ENCODE measurements at places on chromosomes 1 and 21.

- no peak for DNase-seq
Observed at GRCh38 chr1:82625537-82625936, 824.8 kb downstream of the ADGRL2 start.

DNA sequence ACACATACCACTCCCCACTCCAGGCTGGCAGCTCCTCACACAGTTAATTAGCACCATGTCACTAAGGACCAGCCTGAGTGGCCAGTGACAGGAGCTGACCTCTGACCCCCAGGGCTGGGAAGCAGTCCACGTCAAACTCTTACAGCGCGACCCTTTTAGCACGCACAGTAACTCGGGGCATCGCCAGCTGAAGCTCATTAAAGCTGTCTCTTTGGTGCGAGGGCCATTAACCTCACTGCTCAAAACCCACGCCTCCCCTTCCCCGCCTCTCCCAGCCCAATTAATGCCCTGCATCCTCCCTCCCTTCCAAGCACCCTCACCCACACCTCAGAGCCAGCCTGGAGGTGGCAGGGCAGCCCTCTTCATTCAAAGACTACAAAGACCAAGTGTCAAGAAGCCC, 31.7 kb downstream of the DMAP1 start:
- DNase-seq, result no peak

DNA sequence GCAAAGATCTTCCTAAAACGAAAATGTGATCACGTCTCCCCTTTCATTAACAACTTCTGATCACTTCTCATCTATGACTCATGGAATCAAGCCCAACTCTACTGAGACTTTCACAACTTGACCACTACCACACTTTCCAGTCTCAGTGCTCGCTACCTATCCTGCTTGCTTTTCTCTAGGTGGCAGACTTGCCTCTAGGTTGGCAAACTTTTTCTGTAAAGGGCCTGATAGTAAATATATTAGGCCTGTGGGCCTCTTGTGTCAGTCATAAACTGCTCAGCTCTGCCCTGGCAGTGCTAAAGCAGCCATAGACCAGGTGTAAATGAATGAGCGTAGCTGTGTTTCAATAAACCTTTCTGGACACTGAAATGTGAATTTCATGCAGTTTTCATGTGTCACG, 21.5 kb upstream of the HMGB4 start:
- DNase-seq, result no peak

DNA sequence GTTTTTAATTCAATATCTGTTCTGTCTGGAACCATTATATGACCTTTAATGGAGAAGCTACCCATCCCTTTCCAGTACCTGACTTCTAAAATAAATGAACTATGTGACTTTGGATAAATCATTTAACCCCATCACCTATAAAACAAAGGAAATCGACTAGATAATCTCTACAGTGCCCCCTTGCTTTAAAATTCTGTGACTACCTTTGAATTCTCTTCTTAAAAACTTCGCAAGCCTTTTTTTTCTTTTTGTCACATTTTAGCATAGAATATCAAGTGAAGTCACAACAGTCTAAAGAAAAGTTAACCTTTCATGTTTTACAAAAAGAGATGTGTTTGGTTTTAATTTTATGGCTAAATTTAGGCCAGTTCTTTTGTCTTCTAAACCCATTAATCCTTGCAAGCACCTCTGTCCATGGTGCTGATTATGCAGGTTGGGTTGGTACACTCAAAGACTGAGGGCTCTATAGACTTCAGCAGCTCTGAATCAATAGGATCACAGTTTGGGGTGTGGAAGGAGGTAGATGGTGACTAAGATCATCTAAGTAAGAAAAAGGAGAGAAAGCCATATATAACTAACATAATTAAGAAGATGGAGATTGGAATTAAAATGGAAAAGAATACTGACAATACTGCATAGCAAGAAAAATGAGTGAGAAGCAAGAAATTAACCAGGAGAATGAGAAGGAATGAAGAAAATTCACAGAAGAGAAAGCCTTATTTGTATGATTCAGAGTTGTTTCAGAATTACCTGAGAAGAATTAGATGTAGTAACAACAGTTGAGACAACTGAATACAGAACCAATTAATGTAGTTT, 59.2 kb downstream of the TBX15 start:
- DNase-seq, result no peak

- DNase-seq, result no peak
Observed at GRCh38 chr1:118202076-118202608, 17.1 kb upstream of the SPAG17 start.

DNA sequence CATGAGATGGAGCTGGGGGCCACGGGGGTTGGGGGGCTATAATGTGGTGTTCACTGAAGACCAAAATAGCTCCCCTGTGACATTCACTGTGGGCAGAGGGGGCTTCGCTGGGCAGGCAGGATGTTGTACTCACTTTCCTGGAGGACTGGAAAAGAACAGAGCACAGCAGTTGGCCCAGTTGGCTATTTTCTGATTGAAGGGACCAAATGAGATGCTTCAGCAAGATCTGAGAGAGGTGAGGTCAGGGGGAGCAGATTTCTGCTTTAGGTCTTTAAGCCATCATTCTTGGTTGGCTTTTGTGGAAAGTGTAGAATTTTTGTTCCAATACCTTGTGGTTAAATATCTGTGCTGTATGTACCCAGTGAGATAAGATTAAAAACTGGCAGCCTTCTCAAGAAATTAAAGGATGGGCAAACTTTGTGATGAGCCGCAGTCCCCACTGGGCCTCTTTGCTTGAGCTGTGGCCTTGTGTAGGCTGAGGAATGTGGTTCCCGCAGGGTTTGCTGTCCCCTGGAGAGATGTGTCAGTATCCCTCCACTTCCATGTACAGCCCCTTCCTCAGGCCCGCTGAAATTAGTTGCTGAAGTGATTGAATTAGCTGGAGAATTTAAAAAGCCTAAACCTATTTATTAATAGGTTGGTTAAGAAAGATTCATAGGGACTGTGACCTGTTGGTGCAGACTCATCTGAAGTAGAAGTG, 80.7 kb downstream of the ATP5PO start:
- no peak for DNase-seq
